ENCODE measurements at places on chromosomes 3 and 15.

- DNase-seq, result no peak
These were observed 68.0 kb upstream of the ARL8B start for GRCh38 chr3:5054098-5054497.

DNA sequence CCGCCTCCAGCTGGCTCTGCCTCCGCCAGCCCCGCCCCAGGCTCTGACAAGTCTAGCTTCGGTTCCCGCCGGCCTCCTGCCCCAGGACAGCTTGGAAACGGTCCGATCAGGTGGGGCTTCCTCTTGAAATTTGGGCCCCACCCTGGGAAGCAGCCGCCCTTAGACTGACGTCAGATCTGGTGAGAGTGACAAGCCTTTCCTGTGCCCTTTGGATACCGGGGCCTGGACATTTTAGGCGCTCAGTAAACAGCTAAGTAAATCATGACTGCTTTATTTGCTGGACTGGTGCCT, 378 bp upstream of the HYAL3 start:
- DNase-seq, result no peak

DNA sequence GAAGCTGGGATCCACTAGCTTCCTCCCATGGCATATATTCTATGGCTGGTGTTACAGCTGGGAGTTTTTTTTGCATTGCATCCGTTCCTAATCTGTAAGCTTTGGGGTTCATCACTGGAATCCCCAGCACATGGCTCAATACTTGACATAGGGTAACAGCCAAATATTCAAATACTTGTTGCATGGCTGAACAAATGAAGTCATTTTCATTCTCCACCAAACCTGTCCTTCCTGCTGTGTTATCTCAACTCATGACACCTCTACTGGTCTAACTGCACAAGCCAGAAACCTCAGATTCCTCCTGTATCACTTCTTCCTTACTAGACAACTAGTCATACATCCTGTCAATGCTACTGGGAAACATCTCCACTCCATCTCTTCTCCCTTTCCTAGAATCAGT, 43.4 kb downstream of the ST3GAL6 start:
- no peak for DNase-seq

GRCh38 chr15:43390723-43391122, 19.8 kb downstream of the TUBGCP4 start:
- no peak for DNase-seq

GRCh38 chr3:111539351-111540331, 2.4 kb upstream of the CD96 start:
- DNase-seq, result no peak

- no peak for DNase-seq
These were observed 189.4 kb upstream of the CHRM5 start for GRCh38 chr15:33778852-33779251.
